Fibroblast of villous mesenchyme (primary cell): ENCODE measurements at places on chromosomes 4 and X. TPM values are rescaled to one million over a fixed set of nuclear protein-coding genes. Genes with fewer than 3 reads are reported as not detected.

MSANTD1 gene
- 0.64 and 0.86 TPM in 2 replicates for total RNA-seq

IGSF1 gene
- total RNA-seq, result under 0.01 and 0.32 TPM in 2 replicates

XAGE1A gene
- total RNA-seq, result 0.32 TPM in 1 of 2 replicates, not detected in the other

VCX2 gene
- not detected in 2 replicates for total RNA-seq

LRCH2 gene
- total RNA-seq, result 5.8 and 8.2 TPM in 2 replicates

SRP72 gene
- 62.5 and 93.3 TPM in 2 replicates for total RNA-seq

MSX1 gene
- total RNA-seq, result 3.2 and 4.3 TPM in 2 replicates

EOLA1 gene
- total RNA-seq, result 11.7 and 12.2 TPM in 2 replicates

OTUD6A gene
- total RNA-seq, result not detected in 2 replicates

IDUA gene
- total RNA-seq, result 10.4 and 19.3 TPM in 2 replicates

PFKFB1 gene
- total RNA-seq, result under 0.01 TPM in 1 of 2 replicates, not detected in the other

MAGEA12 gene
- not detected in 2 replicates for total RNA-seq

- no peak for DNase-seq
These were observed 369.5 kb downstream of the UBE2NL start for GRCh38 chrX:144253356-144253755.

DNA sequence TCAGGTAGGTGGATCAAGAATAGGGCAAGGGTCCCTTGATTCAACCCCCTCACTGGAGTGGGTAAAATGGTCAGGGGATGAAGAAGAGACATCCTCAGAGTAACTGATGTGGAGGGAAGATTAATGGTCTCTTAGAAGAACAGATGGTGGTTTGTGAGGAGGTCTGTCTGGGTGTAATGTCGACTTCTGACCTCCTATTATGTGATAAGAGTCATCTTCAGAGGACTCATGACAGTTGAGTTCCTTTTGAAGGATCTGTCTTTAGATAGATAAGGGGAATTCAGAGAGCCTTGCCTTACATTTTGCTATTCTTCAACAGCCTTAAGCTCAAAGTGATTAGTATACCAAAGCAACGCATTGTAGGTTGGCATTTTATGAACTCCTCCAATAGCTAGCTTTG, 27.1 kb upstream of the MAGEA8 start:
- no peak for DNase-seq

DNA sequence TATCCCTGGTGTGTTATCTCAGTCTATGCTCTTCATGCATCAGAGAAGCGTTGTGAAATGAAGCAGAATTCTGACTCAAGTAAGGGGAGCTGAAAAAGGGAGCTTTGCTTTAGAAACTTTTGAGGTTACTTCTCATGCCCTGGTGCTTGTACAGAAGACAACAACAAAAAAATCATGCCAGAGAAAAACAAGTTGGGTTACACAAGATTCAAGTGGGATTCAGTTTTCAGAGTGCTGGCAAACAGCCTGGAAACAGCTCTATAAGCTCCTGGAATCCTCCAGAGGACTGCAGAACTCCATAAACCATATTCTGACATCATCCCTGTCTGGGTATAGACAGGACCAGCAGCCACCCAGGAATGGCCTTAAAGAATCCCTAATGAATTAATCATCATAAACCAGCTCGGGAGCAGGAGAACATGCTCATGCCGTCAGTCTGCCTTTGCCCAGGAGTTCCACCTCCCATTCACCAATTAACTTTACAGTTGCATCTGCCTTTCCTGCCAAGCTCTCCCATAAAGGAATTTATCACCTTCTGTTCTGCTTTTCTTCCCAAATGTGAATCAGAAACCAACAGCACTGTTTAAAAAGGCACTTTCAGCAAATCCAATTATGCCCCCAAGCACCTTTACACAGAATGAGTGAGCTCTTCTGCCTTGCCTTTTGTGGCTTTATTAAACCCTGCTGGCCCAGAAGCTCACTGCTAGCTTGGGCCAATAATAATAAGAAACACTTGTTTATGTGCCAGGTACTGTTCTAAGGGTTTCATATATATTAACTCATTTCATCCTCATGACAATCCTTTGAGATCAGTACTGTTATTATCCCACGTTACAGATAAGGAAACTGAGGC, 54.5 kb upstream of the FBXW7 start:
- DNase-seq, result peak; percentile 100

- DNase-seq, result no peak
These were observed 252.3 kb downstream of the PDHA2 start for GRCh38 chr4:96092151-96092705.

- DNase-seq, result no peak
These were observed 34.5 kb upstream of the KDR start for GRCh38 chr4:55159851-55160250.

DNA sequence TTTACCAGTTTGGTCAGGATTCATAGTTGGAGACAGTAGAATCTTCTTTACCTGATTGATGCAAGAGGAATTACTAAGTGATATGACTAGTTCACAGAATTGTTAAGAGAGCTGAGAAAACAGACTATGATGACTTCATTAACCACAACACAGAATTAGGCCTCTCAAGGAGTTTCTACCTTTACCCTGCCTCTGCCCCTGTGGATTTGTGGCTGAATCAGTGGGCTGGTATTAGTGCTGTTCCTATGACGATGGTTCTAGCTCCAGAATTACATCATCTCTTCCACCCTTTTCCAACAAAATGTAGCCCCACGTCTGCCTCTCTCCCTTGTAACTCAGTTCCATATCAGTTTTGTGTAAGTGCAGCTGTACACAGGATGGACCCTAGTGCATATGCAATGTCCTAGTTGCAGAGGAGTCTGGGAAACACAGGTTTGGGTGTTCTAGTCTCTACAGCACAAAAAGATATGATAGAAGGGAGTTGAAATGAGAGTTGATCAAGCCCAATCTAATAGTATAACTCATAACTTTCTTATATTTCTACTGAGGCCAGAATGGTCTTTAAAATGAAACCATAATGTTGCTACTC, 99.3 kb downstream of the ANXA5 start:
- no peak for DNase-seq

- DNase-seq, result no peak
These were observed 56.4 kb upstream of the NFKB1 start for GRCh38 chr4:102444752-102445151.

- no peak for DNase-seq
These were observed 479.3 kb downstream of the IL1RAPL1 start for GRCh38 chrX:29066516-29066915.

DNA sequence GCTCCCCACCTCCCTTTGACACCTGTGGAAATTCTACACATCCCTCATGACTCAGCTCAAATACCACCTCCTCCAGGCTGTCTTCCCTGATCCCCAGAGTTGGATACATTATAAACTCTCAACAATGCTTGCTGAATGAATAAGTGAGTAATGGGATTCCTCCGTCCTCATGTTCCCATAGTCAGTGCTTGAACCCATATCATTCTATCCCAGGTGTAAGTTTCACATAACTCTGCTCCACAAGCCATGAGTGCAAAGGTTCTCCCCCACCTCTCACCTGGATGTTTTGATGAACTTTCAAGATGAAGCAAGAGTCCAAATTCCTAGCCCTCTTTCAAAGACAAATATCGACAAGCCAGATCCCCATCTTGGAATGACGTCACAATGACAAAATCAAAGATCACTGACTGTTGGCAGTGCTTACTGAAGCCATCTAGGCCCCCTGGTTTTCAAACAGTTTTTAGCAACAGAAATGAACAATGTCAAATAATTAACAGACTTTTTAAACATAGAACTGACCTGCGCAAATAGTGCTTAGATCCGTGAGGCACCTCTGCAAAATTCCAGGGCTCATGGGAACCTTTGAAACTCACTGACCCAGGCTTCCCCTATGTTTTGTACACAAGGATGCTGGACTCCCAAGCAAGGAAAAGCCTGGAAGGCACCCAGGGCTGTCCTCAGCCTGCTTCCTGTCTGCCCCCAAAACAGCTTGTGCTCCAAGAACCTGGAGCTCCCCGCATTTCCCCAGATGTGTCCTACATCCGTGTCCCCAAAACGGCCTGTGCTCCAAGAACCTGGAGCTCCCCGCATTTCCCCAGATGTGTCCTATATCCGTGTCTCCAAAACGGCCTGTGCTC, 4.0 kb downstream of the SLC2A9 start:
- no peak for DNase-seq

DNA sequence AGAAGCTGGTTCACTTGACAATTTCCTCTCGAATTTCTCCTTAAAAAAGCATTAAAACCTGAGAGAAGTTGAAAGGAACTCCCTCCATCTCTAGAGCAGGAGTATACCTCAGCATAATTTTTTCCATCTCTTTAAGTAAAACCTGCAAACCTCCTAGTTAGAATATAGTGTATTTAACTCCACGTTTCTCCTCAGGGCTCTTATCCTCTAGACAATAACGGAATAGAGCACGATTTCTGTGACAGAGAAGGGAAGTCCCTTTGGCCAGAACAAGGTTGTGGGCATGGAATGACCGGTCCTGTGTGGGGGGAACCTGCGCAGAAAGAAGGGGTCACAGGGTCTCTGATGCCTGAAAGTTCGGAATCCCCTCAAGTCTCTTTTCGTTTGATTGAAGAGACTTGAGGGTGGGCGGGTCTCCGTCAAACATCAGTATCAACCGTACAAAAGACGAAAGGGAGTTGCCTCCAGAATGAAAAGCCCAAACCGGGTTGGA, 697 bp downstream of the ZNF280C start:
- DNase-seq, result peak; percentile 2

DNA sequence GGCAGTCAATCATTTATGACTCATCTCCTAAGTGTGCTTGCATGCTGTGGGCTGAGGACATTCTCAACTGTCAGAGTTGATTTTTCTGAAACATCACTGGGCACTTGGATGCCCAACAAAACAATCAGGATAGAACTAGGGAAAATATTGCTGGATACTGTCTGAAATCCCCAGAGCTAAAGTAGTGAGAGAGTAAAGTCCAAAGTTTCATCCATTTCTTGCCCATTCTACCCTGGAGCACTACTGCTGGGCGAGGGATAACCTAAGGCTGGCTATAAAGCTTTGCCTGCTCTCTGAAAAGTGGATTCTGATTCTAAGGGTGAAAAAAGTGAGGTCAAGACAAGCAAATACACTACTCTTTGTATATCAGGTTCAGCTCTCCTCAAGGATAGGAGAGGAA, 279.6 kb upstream of the EDA2R start:
- DNase-seq, result no peak

- DNase-seq, result no peak
These were observed 862.2 kb upstream of the FTHL17 start for GRCh38 chrX:31934015-31934414.

- DNase-seq, result no peak
These were observed 298.2 kb upstream of the FSTL5 start for GRCh38 chr4:162461952-162462351.

DNA sequence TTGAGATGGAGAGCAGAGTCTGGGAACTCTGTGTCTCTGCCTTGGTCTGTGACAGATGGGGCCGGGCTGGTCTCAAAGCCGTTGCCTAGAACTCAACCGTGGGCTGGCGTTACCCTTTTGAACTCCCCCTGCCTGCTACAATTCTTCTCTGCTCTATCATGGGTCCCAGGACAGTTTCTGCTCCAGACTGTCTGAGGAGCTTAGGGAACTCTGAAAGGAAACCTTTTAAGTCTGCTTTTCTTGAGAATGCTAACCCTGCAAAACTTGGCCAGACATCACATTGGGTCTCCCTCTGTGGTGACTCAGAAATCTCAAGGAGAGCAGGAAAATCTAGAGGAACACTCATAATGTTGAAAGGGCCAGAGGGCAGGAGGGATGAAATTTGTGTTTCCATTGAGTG, 240.6 kb downstream of the CBR4 start:
- peak; percentile 86 for DNase-seq

GRCh38 chr4:140213749-140214148, 59.8 kb upstream of the MAML3 start:
- DNase-seq, result peak; percentile 10

DNA sequence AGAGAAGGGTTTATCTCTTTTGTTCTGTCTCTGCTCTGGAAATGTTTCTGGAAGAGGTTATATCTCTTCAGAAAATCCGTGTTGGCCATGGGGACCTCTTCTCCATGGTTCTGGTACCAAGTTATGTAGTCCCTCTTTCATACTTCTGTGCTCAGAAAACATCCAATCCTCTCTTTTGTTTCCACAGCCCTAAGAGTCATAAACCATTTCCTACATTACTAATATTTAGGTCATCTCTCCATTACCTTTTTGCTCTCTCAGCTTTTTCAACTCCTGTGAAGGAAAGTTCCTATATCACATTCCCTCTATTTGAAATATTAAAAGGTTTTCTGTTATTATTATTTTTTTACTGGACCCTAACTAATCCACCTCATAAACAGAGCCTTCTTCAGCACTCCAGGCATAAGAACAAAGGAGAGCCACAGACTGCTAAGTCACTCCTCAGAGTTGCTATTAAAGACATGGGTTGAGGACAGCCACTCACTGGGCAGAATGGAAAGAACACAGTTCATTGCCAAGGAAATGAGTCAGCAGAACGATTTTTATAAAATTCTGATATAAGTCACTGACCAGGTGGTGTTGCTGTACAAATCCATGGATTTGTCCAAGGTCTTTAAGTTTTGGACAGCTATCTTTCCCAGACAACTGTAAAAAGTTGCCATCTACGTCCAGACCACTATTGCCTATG, 122.4 kb upstream of the NPY2R start:
- no peak for DNase-seq

DNA sequence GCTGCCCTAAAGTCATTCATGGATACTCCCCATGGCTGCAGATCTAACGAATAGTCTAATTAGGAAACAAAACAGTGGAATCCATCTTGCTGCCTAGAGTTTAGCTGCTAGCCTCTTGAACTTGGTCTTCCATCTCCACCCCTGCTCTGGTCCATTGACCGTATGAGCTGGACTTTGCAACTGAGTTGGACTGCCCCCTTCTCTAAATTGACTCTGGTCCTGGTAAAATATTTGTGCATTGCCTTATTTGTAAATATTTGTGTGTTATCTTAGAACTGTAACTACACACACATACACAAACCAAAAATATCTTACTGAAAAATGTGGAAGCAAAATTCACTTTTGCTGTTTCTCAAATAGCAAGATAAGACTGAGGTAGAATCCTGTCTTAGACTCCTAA, 181.3 kb downstream of the NWD2 start:
- DNase-seq, result no peak
